ENCODE measurements at places on chromosomes 6 and 20.

- DNase-seq: no peak
Observed at GRCh38 chr6:160263196-160263939, 4.7 kb upstream of the SLC22A2 start.

GRCh38 chr6:5059036-5059896 is 25.9 kb upstream of the PPP1R3G start:
- DNase-seq: no peak

- DNase-seq: no peak
Observed at GRCh38 chr6:47801984-47802383, 20.2 kb downstream of the OPN5 start.

DNA sequence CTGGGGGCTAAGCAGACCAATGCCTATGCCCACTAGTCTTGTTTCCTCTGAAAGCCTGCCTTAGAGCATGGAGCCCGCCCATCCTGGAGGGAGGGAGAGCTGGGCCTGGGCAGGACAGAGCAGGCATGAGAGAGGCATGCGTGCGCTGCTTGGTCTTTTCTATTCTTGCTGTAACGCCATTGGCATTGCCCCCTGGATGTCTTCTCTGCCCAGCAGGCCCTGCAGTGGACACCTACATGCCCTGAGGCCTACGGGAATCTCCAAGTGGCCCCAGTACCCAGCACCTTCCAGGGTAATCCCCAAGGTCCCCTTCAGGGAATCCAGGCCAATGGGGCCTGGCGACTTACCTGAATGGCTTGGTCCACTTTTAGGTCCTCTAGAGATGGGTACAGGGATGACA is 8.9 kb downstream of the SDCBP2 start:
- DNase-seq: no peak

DNA sequence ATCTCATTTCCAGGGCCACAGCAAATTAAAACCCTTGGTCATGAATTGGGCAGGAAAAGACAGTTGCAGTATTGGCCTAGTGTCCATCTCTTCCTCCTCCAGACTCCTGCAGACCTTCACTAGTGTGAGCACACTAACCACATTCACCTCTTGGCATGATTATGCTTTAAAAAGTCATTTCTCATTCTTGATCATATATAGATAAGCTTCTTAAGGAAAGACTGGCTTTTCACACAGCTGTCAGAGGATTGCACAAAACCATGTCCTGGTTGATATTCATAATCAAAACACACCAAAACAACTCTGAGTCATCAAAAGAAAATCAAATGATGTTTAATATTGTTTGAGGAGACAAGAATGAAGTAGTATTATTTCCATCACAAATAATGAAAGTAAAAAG is 52.1 kb downstream of the TMEM200A start:
- DNase-seq: peak; percentile 4

DNA sequence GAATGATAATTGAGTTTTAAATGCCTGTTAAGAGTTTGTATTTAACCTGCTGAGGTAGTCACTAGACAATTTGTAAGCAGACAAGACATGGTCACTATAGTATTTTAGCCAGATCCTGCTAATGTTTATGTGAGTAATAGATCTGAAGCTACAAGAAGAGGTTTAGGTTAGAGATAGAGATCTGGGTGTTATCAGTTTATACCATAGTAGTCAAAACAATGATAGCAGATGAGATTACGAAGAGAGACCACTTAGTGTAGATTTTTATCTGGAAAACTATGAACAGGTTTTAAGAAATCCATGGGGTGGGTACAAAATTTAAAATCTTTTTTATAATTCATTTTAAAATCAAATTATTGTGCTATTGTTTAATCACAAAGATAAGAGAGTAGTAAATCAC is 47.5 kb downstream of the PHIP start:
- peak; percentile 40 for DNase-seq

DNA sequence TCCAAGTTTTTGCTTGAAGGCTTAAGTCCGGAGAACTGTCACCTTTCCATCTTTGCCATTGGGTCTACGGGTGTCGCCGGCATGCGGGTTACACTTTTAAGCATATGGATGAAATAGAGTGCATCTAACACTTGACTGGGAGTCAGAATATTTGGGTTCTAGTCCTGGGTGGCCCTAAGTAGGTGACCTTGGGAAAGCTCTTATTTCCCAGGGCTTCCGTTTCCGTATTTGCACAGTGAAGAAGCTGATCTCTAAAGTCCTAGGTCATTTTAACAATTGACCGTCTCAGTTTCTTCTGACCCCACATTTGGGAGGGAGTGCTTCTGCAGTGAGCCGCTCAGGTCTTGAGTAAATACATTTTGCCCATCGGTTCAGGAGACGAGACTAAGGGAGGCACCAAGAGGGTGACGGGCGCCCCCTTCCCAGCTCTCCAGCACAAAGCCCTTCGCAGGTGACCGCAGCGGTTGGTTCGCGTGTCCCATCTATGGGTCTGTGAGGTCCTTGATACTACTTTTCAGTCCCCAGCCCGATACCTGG is 651 bp upstream of the BLTP3A start:
- peak; percentile 76 for DNase-seq

DNA sequence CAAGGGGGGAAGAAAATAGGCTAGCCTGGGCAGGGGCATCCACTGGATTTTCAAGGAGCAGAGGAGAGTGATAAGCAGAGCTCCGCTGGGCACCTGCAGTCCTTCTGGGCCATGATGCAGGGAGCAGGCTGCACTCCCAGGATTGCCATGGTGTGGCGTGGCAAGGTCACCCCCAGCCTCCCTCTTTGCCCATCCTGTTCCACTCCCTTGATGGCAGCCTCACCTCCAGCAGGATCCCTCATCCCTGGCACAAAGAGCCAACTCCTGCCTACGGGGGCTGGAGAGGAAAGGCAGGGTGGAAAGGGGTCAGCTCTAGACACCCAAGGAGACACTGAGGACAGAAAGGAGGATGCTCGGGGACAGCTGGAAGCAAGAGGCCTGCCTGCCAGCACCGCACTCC is 22.4 kb upstream of the MYMX start:
- no peak for DNase-seq

DNA sequence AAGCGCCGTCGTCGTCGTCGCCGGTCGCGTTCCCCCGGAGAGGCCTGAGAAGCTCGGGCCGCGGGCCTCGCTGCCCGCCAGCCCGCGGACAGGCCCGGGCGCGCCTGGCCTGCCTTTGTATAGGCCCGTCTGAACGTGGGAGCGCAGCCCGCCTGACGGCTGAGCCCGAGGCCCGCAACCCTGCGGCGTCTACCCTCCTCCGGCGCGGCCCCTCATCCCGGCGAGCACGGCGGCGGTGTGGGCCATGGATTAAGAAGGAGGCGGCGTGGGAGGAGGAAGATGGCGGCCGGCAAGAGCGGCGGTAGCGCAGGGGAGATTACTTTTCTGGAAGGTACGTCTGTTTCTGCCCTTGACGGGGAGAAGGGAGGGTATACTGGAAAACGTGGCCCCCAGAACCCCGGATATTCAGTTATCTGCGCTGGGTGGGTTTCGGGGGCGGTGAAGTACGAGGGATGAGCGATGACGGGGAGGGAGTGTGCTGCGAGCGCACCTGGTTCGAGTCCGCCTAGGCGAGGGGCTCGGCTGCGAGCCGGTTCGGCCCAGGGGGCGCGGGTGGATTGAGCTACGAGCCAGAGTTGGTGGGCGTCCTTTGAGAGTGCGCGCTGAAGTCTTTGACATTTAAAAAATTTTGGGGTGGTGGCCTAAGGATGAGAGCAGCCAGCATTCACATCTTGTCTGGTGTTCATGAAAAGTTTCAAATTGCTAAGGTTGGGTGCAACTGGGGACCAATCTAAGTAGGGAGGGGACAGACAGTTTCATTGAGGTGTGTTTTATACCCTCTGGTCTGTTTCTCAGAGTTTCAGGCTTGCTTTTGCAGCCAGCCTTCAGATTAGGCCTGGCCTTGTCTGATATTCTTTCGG is 796 bp downstream of the SENP6 start:
- DNase-seq: peak; percentile 55

- DNase-seq: no peak
Observed at GRCh38 chr20:46349742-46350056, 41.4 kb upstream of the CDH22 start.

- DNase-seq: no peak
Observed at GRCh38 chr6:40349901-40350746, 237.0 kb downstream of the LRFN2 start.

GRCh38 chr6:16183187-16183664 is 54.3 kb downstream of the MYLIP start:
- peak; percentile 81 for DNase-seq

DNA sequence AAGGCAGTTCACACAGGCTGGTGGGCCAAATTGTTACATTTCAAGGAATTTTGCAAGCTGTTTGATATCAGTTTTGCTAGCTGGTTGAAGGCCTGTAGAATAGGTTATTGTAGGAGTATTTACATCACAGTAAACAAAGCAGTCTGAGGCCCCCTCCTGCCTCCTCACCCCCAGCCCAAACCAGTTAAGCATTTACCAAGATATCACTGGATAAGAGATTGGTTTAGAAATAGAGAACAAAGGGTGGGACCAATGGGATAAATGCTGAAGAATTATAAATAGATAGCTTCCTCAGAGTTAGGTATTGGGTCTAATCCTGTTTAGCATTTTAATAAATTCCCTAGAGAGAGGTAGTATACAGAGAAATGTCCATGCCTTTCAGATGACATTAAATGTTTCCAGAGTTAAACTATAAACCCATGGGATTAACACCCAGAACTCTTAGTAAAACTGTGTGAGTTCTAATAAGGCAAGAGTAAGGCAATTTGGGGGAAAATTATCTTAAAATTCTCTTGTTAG is 2.3 kb upstream of the PHACTR2 start:
- DNase-seq: no peak

GRCh38 chr6:80446454-80447045 is 340.1 kb downstream of the BCKDHB start:
- no peak for DNase-seq

GRCh38 chr6:79687759-79688158 is 56.6 kb downstream of the SH3BGRL2 start:
- DNase-seq: peak; percentile 31

DNA sequence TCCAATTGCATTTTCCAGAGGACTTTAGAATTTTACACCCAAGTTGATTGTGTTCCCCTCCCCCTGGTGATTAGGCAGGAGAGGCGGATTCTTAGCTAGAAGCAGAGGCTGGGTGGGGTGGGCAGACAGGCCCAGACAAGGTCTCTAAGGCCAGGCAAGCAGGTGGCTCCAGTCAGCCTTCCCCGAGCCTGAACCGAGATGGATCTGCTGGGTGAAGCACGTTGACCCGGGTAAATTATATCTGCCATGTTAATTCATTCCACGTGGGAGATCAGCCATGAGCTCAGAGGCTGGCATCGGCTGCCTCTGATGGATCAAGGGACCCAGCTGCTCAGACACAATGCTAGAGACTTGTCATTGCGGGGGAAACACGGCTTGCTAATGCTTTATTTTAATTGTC is 159.5 kb upstream of the MAFB start:
- no peak for DNase-seq

DNA sequence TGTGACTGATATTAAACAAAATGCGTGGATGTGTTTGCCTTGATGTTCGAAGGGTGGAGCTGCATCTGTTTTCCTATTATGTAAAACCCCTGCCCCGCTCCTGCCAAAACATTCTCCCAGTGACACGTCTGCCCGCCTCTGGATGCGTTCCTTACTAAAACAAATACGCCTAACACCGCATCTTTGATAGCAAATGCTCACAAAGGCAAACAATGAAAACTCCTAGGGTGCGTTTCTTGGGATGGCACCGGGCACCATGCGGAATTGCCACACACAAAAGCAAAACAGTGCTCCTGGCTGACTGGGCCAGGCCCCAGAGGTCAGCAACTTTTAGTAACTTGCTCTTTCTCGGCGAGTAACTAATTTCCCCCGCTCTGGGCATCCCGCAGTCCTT is 9.0 kb upstream of the FOXC1 start:
- DNase-seq: no peak

DNA sequence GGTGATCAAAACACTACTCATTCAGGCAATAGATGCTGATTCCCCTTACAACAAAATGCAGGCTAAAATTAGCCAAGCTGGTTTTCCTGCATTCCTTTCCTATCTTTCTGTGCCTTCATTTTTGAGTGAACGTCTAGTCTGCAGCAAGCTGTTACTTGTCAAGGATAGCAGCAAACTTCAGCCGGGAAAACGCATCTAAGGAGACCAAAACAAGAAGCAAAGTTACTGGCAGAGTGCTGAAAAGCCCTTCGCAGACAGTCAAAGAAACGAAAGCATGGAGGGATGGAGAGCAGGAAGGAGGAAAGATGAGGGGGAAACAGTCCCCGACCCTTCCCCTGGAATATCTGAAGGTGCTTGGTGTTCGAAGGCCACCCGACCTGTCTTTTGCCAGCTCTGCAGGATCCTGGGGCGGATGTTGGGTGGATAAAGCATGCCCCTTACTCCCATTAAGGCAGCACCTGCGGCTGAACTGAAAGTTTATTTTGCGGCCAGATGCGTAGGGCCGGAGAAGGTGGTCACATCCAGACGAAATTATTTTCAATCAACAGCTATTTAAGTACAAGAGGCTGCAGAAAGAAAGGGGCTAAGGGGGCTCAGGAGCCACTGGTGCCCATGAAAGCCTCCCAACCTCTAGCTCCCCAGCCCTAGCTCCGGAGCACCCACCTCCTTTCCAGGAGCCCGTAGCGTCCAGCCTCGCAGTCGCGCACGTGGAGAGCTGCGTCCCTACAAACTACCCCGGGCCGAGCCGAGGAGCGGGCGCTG is 538 bp downstream of the FERMT1 start:
- DNase-seq: no peak

- DNase-seq: no peak
Observed at GRCh38 chr6:166928644-166929541, 27.5 kb downstream of the RNASET2 start.

DNA sequence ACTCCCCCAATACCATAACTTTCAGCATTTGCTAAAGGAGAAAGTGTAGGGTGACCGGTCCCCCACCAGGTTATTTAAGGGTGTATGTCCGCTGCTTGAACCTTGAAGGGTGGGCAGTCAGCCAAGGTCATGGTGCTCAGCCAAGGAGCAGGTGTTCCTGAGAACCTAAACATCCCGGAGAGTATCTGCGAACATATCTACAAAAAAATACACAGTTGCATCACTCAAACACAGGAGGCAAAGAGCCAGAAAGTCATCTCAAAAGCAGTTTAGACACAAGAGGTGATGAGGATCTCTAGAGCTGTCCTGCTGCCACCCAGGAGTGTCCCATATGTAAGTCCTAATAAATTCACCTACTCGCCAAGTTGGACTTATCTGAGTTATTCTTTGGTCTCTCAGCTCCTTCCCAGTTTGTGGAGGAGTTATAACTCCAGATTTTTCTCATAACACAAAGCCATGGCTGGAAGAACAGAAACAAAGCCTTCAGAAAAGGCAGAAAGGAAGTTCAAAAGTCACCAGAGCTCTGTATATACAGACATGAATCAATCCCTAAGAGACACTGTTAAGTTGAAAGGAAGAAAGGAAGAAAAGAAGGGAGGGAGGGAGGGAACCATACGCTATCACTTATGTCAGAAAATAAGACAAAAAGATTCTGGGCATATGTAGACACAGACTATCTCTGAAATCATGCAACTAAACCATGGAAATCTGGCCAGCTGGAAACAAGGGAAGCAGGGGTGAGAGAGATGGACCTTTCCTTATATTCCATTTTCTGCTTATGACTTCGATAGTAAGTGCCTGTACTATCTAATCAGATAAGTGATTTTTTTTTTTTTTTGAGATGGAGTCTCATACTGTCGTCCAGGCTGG is 11.3 kb downstream of the MBOAT1 start:
- DNase-seq: no peak

GRCh38 chr6:1001655-1002349 is 308.9 kb upstream of the EXOC2 start:
- DNase-seq: no peak
